ENCODE measurements at places on chromosomes 2 and 18.

DNA sequence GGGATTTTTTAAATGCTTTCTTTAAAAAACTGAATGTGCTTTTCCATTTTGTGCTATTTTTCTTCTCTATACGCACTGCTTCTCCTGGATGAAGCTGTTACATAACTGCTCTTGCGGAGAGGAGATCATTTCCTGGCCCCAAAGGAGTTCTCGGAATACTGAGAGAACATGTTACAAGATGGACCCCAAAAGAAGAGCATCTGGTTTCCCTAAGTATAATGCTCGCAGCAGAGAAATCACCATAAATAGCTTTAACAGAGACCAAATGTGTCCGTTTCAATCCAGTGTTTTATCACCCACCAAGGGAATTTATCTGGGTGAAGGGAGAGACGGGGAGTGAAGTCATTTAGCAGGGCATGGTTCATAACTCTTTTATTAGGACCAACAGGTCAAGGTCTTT is 80.1 kb downstream of the RBM43 start:
- no peak overlapping the region for H3K4me3 ChIP-seq
- no peak for DNase-seq
- no peaks in the 10 kb centered on the region for H3K27me3 ChIP-seq
- no peaks in the 10 kb centered on the region for H3K4me1 ChIP-seq
- no peaks in the 10 kb centered on the region for H3K36me3 ChIP-seq
- H3K27ac ChIP-seq: no peak overlapping the region

DNA sequence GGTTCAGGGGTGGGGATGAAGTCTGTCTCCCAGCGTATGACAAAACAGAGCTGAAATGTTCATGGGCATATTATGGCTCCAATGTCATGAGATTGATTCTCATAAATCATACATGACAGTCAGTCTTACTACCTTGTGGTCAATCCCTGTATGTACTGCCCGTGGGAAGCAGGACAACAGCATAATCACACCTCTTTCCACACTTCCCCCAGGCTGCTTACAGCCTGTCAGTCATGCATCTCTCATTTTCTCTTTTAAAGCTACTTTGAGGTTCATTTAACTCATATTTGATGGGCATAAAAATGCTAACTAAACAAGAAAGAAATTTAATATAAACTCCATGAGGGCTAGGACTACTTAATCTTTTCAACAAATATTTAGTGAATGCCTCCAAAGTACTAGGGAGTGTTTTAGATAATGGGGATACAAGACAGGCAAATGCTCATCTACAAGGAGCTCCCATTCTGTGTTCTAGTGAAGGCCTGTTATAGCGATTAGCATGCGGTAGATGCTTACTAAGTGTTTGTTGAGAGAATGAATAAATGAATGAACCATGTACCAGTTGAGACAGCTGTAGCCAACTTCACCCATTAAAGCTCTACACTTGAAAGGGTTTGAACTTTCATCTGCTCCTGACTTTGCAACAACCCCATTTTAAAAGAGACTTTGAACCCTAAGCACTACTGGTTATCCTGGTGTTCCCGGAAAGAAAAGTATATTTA is 89.1 kb downstream of the ALPK2 start:
- DNase-seq: no peak
- H3K27ac ChIP-seq: no peak overlapping the region
- no peaks in the 10 kb centered on the region for H3K27me3 ChIP-seq
- H3K4me1 ChIP-seq: peaks cover 33% of the 10 kb centered on the region
- no peak overlapping the region for H3K4me3 ChIP-seq

- no peak overlapping the region for H3K27ac ChIP-seq
- H3K4me1 ChIP-seq: no peaks in the 10 kb centered on the region
- no peaks in the 10 kb centered on the region for H3K36me3 ChIP-seq
- DNase-seq: no peak
Measured at GRCh38 chr2:68537011-68537410, 69.6 kb downstream of the APLF start.

DNA sequence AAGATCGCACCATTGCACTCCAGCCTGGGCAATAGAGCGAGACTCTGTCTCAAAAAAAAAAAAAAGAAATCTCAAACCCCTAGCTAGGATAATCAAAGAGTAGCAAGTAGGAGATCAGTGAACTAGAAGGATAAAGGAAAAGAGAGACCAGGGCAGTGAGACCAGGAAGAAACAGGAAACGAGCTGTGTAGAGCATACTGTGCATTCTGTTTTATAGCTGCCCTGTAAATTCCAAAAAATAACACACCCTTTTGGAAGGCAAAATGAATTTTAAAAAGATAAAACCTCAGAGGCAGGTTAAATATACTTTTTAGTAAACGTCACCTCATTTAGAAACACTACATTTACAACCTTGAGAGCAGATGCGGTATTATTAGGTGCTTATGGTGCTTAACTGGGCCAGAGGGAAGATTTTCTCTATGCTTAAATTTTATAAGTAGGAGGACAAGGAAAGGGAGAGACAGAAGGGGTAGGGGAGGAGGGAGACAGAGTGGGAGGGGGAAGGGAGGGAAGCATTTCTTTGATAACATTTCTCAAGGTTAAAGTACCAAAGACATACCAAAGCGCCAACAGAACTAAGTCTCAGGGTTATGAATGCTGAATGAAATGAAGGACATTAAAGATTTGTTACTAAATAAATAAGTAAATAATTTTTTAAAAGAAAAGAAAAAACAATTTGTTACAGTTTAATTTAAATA is 30.1 kb downstream of the FEZ2 start:
- H3K27ac ChIP-seq: peak overlapping the region; percentile 95
- peaks cover 48% of the 10 kb centered on the region for H3K4me1 ChIP-seq
- DNase-seq: no peak
- no peaks in the 10 kb centered on the region for H3K27me3 ChIP-seq
- H3K36me3 ChIP-seq: peaks cover 14% of the 10 kb centered on the region
- H3K4me3 ChIP-seq: no peak overlapping the region

- no peak for DNase-seq
- no peak overlapping the region for H3K27ac ChIP-seq
- no peak overlapping the region for H3K4me3 ChIP-seq
- no peaks in the 10 kb centered on the region for H3K36me3 ChIP-seq
- no peaks in the 10 kb centered on the region for H3K27me3 ChIP-seq
- H3K4me1 ChIP-seq: peaks cover 45% of the 10 kb centered on the region
Measured at GRCh38 chr2:233416199-233416598, 61.9 kb downstream of the DGKD start.

DNA sequence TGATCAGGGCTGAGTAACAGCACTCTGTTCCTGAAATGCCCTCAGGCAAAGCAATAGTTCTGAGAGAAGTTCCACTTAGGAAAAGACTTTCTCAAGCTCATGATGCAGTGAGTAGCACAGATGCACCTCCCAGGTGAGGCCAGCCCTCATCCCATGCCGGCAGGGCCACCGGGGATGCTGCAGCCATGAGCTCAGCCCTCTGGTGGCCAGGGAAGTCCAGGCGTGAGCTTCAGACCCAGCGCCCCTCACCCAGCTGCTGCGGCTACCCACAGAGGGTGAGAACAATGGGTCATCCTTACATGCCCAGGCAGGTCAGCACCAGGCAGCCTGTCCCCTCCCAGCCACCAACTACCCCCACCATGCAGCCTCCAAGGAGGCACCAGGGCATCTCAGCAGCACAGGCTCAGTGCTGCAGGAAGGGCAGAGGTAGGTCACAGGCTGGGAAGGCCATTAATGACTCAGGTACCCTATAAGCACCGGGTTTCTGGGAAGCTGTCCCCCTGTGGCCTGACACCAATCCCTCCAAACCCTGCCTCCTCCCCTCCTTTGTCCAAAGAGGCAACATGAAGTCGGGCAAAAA is 50.6 kb downstream of the TTC32 start:
- no peaks in the 10 kb centered on the region for H3K36me3 ChIP-seq
- no peak overlapping the region for H3K4me3 ChIP-seq
- DNase-seq: no peak
- H3K27ac ChIP-seq: no peak overlapping the region
- H3K27me3 ChIP-seq: no peaks in the 10 kb centered on the region

- peaks cover 11% of the 10 kb centered on the region for H3K4me1 ChIP-seq
- no peaks in the 10 kb centered on the region for H3K27me3 ChIP-seq
- H3K4me3 ChIP-seq: no peak overlapping the region
- H3K27ac ChIP-seq: no peak overlapping the region
- peak; percentile 16 for DNase-seq
Measured at GRCh38 chr2:17252258-17252657, 266.0 kb downstream of the RAD51AP2 start.

- no peak for DNase-seq
- H3K36me3 ChIP-seq: no peaks in the 10 kb centered on the region
- no peaks in the 10 kb centered on the region for H3K4me1 ChIP-seq
- H3K4me3 ChIP-seq: no peak overlapping the region
Measured at GRCh38 chr2:59282374-59283057, 1041.4 kb upstream of the FANCL start.

DNA sequence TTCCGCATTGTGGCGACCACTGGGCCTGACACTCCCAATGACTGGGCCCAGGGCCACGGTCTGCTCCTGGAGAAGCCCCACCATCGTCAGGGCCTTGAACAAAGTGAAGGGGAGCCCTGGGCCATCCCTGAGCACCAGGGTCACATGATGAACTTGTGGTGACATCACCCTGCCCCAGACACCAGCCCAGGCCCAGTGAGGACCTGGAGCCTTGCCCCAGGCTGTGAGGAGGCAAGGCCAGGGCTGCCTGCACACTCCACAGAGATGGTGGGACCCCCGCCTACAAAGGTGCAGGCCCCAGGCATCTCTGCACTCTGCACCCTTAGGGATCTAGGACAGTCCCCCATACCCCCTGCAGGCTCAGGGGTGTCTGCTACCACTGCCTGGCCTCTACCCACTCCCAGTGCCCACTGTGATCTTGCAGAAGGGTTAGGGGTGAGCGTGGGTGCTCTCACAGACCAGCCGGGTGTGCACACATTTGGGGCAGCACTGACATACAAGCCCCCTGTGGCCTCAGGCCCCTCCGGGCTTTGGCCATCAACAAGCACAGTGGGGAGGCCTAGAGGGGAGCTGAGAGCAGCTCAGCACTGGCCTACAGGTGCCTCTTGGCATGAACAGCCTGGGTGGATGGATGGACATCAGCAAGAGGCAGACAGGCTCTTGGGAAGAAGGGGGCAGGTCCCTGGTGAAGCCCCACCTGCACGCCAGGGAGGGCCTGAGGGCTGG is 624.0 kb upstream of the LRRTM4 start:
- no peak for DNase-seq
- no peak overlapping the region for H3K4me3 ChIP-seq
- no peak overlapping the region for H3K27ac ChIP-seq
- no peaks in the 10 kb centered on the region for H3K36me3 ChIP-seq
- no peaks in the 10 kb centered on the region for H3K4me1 ChIP-seq

- H3K27ac ChIP-seq: peak overlapping the region; percentile 75
- H3K4me3 ChIP-seq: peak overlapping the region; percentile 32
- no peaks in the 10 kb centered on the region for H3K27me3 ChIP-seq
- peaks cover 27% of the 10 kb centered on the region for H3K4me1 ChIP-seq
Measured at GRCh38 chr2:39568561-39569006, 97.1 kb upstream of the TMEM178A start.

DNA sequence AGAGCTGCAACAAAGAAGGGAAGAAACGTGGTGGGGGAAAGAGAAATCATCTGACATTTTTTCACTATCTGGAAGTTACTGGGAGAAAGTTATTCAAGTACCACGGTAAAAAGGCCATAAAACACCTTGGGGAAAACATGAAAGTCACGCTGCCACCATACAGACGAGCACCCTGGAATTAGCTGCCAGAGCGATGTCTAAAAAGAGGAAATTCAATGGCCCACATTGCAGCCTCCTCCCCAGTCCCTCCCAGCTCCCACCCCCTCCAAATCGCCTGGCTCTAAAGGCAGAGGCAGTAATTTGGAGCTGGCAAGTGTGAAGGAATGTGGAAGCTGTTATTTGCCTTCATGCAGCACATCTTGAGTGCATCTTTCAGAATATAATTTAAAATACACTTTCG is 192.0 kb downstream of the ALK start:
- no peak for DNase-seq
- peaks cover 15% of the 10 kb centered on the region for H3K27me3 ChIP-seq
- no peaks in the 10 kb centered on the region for H3K36me3 ChIP-seq

- peak overlapping the region; percentile 36 for H3K27ac ChIP-seq
- peaks cover 24% of the 10 kb centered on the region for H3K4me1 ChIP-seq
- no peak overlapping the region for H3K4me3 ChIP-seq
- H3K27me3 ChIP-seq: no peaks in the 10 kb centered on the region
- H3K36me3 ChIP-seq: no peaks in the 10 kb centered on the region
Measured at GRCh38 chr18:8124232-8125146, 484.7 kb upstream of the RAB12 start.

DNA sequence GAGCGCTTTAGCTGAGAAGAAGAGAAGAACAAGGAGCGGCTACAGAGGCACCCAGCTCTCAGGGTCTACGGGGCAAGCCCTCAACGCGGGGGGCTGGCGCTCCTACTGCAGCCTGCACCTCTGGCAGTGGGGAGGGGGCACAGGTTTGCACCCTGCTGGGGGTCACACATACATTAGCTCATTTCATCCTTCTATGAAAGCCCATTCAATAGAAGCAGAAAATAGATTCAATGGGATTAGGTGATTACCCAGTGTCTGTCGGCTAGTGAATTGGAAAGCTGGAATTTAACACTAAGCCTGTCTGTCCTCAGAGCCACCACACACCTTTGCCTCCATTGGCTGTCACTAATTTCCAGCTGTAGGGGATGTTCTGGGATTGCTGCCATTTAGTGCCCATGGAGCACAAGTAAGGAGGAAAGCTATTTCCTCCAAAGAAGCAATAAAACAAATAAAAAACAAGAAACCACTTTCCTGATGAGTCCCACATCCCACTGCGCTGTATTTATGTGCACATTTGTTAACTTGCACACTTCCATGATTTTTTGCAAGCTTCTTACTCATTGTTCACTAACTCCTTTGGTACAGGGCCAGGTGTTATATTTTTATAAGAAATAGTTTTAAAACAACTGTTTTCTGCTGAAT is 319.6 kb upstream of the REV1 start:
- H3K4me3 ChIP-seq: no peak overlapping the region
- H3K27me3 ChIP-seq: no peaks in the 10 kb centered on the region
- no peaks in the 10 kb centered on the region for H3K36me3 ChIP-seq
- H3K27ac ChIP-seq: no peak overlapping the region
- H3K4me1 ChIP-seq: peaks cover 50% of the 10 kb centered on the region

- H3K27ac ChIP-seq: no peak overlapping the region
- DNase-seq: no peak
- peaks cover 81% of the 10 kb centered on the region for H3K27me3 ChIP-seq
- peaks cover 8% of the 10 kb centered on the region for H3K4me1 ChIP-seq
- no peaks in the 10 kb centered on the region for H3K36me3 ChIP-seq
- H3K4me3 ChIP-seq: peak overlapping the region; percentile 45
Measured at GRCh38 chr2:176139661-176140512, 10.4 kb downstream of the HOXD8 start.

DNA sequence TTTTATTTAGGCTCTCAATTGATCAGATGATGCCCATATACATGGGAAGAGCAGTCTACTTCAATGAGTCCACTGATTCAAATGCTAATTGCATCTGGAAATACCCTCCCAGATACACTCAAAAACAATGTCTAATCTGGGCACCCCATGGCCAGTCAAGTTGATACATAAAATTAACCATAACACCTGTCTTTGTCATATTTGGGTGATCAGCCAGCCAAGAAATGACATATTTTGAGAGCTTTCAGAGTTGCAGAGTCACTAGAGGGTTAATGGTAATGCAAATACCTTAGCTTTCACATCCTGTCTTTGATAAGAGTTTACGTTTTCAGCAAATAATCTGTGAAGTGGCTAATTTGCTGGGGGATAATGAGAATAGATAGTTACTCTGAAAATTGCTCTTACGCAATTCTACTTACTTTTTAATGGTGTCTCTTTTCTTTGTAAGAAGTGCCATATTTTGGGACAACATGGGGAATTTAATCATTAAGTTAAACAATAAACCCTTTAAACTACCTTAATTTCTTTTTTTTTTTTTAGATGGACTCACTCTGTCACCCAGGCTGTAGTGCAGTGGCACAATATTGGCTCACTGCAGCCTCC is 49.1 kb downstream of the CCDC195 start:
- no peaks in the 10 kb centered on the region for H3K4me1 ChIP-seq
- H3K27ac ChIP-seq: no peak overlapping the region
- H3K4me3 ChIP-seq: no peak overlapping the region

All from astrocyte (in vitro differentiated cells and primary cell).